ENCODE measurements at places on chromosomes 5 and 9. TPM values are rescaled to one million over a fixed set of nuclear protein-coding genes. Genes with fewer than 3 reads are reported as not detected.
A peak's percentile ranks its signal among the peaks of the same experiment; 100 is the strongest.

DNA sequence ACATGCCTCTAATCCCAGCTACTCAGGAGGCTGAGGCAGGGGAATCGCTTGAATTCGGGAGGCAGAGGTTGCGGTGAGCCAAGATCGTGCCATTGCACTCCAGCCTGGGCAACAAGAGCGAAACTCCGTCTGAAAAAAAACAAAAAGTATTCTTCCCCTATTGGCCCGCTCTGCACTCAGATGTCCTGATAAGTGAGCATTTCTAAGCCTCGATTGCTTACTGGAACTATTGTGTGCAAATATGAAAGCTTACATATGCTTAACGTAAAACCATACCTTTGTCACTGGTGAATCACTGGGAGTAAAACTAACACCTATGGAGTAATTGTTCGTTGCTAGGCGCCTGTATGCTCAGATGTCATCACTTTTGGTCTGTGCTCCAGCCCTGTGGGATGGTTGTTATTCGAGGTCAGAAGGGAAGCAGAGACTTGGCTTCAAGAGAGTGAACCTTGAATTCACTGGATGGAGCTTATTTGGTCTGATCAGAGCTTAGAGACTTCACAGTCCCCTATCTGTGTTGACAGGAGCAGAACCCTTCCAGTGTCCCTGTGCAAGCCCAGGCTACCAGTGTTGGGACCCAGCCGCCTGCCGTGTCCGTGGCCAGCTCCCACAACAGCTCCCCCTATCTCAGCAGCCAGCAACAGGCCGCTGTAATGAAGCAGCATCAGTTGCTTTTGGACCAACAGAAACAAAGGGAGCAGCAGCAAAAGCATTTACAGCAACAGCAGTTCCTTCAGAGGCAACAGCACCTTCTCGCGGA is 25.3 kb upstream of the LTC4S start:
- no peak for DNase-seq

The FAM153A gene
- 5.2 TPM for total RNA-seq

GRCh38 chr9:90393365-90394152 is 249.1 kb downstream of the DIRAS2 start:
- no peak for DNase-seq

DNA sequence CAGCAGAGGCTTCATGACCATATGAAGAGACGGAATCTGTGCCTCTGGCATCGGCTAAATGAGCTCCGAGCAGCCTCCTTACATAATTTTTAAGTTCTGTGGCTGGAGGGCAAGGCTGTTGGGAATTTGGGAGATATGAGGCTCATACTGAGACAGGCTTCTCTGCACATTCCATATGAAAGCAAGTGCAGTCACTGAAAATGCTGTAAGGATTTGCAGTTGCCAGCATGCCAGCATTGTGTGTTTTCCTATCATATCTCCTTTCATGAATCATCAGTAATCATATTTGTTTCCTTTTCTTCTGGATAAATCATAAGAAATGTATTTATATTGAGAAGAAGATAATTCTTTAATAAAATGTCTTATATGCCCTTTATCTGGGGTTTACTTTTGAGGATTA is 775.4 kb downstream of the SEMA5A start:
- DNase-seq, result no peak

GRCh38 chr5:167936944-167937634 is 354.4 kb upstream of the WWC1 start:
- no peak for DNase-seq

- DNase-seq, result no peak
These were observed 68.9 kb upstream of the ANKRD55 start for GRCh38 chr5:56302027-56302426.

The PCDHB5 gene
- total RNA-seq, result 10.3 TPM

GRCh38 chr9:121253821-121254501 is 14.0 kb upstream of the GSN start:
- no peak for DNase-seq

GRCh38 chr5:36743891-36744772 is 132.4 kb upstream of the NIPBL start:
- DNase-seq, result peak; percentile 85

GRCh38 chr5:91281401-91281800 is 101.7 kb downstream of the ARRDC3 start:
- no peak for DNase-seq

DNA sequence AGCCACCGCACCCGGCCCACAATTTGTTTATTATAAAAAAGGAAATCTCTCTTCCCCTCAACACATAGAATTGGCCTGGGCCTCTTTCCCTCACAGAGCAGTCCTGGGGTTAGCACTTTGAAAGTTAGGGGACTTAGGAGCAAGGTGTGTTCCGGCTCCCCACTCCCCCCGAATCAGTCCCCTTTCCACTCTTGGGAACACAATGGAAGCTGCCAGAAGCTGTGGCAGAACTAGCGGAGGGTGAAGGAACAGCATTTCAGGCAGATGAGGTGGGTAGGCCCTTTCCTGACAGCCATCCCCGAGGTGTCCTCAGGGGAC is 16.4 kb upstream of the C5orf47 start:
- DNase-seq, result no peak

All from ovary (tissue), 10 donors.